ENCODE measurements at places on chromosomes 12 and 14. TPM values are rescaled to one million over a fixed set of nuclear protein-coding genes. Genes with fewer than 3 reads are reported as not detected.

GRCh38 chr14:100155049-100155621 lies 4.3 kb downstream of the DEGS2 start:
- no peak for DNase-seq

Gene INSM2
- not detected for polyA plus RNA-seq

DNA sequence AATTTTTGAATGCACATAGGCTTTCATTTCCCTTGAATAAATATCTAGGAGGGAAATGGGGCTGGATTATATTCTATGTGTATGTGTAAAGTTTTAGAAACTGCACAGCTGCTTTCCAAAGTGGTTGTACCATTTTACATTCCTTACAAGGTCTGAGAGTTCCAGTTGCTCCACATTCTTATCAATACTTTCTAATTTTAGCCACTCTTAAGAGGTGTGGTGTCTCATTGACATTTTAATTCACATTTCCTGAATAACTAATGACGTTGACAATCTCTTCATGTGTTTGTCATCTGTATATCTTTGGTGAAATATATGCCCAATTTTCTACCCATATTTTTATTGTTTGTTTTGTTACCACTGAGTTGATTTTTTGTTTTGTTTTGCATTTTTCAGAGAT lies 74.6 kb upstream of the VASH1 start:
- DNase-seq, result no peak

GRCh38 chr14:66197276-66197675 lies 288.9 kb upstream of the CCDC196 start:
- no peak for DNase-seq

DNA sequence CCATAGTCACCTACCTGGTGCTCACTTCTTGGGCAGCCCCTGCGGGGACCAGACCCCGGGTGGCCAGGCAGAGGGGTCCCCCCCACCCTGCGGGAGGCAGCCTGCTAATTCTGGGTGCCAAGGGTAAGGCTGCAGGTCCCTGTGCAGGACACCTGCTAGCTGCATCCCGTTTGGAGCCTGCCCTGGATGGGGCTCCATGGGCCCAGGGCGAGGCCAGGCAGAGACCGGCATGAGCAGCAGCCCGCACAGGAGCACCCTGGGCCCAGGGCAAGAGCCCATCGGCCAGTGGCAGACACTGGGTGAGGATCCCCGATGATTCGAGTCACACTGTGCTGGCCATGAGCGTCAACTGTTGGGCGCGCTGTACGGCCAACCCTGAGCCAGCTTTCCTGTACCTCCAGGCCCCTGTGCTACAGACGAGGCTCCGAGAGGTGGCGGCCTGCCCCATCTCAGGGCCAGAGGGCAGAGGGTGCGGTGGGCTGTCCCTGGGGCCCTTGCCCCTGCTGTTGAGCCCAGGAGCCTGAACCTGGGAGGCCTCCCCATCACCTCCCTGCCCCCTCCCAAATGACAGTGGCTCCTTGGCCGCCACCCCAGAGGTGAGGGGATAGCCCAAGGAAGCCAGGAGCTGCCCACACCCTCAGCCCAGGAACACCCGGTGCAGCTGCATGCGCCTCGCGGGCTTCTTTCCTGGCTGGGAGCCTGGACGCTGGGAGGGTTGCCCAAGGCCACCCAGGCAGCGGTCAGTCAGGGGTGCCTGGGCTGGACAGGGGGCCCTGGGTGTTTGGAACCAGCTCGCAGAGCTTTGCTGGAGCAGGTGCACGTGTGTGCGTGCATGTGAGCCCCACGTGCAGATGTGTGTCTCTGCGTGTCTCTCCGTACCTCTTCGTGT lies 47.7 kb downstream of the CYP46A1 start:
- DNase-seq, result no peak
